Forelimb muscle (tissue), 1 donor: ENCODE measurements at places on chromosomes 13 and 19. TPM values are rescaled to one million over a fixed set of nuclear protein-coding genes. Genes with fewer than 3 reads are reported as not detected.

GRCh38 chr13:28106976-28107375 is 6.6 kb upstream of the FLT3 start:
- DNase-seq = no peak

GRCh38 chr19:55241143-55241934 is 12.8 kb upstream of the TMEM86B start:
- no peak for DNase-seq

DNA sequence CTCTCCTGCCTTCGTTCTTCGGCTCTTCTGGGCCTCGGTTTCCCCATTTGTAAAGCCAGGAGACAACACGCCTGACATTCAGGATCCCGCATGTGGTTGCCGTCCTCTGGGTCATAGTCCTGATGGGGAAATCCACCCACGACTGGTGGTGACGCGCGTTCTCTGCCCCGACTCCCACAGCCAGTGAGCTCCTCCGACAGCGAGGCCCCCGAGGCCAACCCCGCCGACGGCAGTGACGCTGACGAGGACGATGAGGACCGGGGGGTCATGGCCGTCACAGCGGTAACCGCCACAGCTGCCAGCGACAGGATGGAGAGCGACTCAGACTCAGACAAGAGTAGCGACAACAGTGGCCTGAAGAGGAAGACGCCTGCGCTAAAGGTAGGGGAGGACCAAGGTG is 16.4 kb downstream of the HDGFL2 start:
- DNase-seq = no peak

GRCh38 chr19:39708594-39708993 is 4.3 kb downstream of the LGALS14 start:
- DNase-seq = no peak

DNA sequence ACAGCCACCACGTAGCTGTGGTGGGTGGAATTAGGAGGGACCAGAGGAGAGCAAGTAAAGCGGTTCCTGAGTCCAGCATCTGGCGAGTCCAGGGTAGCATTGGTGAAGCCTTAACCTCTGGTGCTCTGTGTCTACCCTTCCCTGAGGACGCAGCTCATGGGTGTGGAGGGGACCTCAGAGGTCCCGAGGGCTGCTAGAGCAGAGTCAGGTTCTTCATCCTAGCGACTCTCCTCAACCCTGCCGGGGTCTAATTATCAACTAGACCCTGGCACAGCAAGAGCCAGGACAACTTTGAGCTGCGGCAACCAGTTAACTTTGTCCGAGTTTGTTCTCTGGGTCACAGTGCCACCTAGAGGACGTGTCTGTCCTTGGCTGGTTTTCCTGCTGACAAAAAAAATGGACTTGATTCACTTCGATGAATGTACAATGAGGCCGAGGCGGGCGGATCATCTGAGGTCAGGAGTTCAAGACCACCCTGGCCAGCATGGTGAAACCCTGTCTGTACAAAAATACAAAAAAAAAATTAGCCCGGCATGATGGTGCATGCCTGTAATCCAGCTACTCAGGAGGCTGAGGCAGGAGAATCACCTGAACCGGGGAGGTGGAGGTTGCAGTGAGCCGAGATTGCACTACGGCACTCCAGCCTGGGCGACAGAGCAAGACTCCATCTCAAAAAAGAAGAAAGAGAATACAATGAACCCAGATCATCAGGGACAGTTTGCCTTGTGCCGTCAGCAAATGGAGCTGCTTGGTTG is 25.0 kb downstream of the TSSK6 start:
- DNase-seq = peak; percentile 84

The FXYD7 gene
- 1.0 TPM for polyA plus RNA-seq
